ENCODE measurements at places on chromosomes 2 and 18.

GRCh38 chr2:128306081-128306930 is 12.4 kb downstream of the HS6ST1 start:
- DNase-seq: no peak

- DNase-seq: no peak
Observed at GRCh38 chr2:55045780-55046179, 4.5 kb downstream of the RTN4 start.

- no peak for DNase-seq
Observed at GRCh38 chr2:15955232-15955988, 15.1 kb downstream of the MYCN start.

GRCh38 chr2:3279236-3279960 is 98.2 kb downstream of the EIPR1 start:
- DNase-seq: no peak

GRCh38 chr2:67977464-67977863 is 85.3 kb downstream of the C1D start:
- no peak for DNase-seq

GRCh38 chr2:220556658-220557057 is 929.2 kb downstream of the SLC4A3 start:
- no peak for DNase-seq

GRCh38 chr2:215137741-215138340 is 585 bp downstream of the ABCA12 start:
- no peak for DNase-seq

DNA sequence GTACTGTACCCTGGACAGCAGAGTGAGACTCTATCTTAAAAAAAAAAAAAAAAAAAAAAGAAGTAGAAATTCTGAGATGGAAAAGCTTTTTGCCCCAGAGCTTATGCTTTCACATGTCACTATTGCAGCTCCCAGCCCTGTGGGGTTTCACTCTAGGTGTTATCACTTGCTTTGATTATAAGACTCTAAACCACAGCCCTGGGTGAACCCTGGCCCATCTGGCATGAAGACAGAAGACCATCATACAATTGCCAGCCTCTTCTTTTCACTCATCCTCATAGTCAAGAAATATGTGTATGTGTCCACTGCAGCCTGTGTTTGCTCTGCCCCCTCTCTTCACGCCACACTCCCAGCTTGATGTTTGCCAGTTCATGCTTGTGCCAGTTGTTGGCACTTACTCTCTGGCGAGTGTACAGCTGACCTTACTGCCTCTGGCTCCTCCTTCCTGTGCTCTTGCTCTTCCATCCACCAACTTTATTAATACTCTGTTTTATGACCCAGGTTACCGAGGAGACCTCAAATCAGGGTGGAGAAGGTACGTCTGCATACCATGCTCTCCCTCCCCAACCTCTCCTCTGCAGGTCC is 136.7 kb upstream of the NCK2 start:
- DNase-seq: no peak

- DNase-seq: no peak
Observed at GRCh38 chr2:219571311-219572236, at the start of gene OBSL1. TSS of gene OBSL1 (minus strand) at chr2:219571539. CDS start at chr2:219571232, 307 bp downstream.

- DNase-seq: no peak
Observed at GRCh38 chr2:68319398-68320117, at the start of gene CNRIP1. TSS of gene CNRIP1 (minus strand) at chr2:68319949. CDS start at chr2:68319400, 549 bp downstream.

GRCh38 chr2:23953625-23954024 is 13.4 kb downstream of the UBXN2A start:
- DNase-seq: no peak

- DNase-seq: no peak
Observed at GRCh38 chr2:152234277-152234676, 58.7 kb upstream of the STAM2 start.

DNA sequence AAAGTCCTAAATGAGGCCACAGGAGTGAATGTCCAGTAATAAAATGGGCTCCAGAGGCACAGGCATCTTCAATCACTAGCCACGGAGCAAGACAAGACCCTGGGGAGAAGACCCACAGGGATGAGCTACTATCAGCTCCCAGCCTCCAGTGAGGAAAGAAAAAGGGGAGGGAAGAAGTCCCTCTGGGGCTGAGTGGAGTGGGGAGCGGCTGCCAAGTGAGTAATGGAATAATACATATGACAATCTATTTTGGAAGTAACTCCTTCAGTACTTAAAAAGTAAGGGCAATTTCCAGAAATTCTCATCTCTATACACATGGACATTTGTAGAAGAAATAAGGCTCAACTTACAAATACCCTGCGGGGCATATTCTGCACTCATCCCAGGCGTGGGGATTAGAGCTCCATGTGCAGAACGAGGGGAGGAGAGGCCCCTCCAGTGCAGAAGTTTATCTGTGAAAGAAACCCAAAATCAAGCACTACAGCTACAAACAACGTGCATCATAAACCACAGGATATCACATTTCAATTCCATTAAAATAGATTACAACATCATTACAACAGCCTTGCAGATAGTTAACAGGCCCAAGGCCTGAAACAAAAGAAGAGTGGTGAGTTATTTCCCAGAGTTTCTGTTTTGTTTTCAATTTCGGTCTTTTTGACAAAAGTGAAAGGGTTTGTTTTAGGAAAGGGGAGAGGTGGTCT is 84.9 kb downstream of the BCL11A start:
- no peak for DNase-seq

- DNase-seq: no peak
Observed at GRCh38 chr18:74652392-74652988, 54.8 kb downstream of the ZNF407 start.

DNA sequence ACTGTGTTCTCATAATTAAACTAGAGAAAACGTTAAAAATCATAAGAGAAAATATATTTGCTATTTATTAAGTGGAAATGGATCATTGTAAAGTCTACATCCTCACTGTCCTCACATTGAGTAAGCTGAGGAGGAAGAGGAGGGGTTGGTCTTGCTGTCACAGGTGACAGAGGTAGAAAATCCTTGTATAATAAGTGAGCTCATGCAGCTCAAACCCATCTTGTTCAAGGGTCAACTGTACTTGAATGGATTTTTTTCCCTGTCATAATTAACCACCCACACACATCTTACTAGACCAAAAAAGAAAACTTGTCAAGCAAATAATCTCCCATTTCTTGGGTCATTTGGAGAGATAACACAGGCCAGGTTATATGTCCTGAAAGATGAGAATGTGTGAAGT is 231.2 kb downstream of the NEDD4L start:
- DNase-seq: no peak

- no peak for DNase-seq
Observed at GRCh38 chr2:53091183-53091582, 676.4 kb upstream of the CHAC2 start.

GRCh38 chr2:43943809-43944452 is 51.9 kb downstream of the LRPPRC start:
- DNase-seq: no peak

DNA sequence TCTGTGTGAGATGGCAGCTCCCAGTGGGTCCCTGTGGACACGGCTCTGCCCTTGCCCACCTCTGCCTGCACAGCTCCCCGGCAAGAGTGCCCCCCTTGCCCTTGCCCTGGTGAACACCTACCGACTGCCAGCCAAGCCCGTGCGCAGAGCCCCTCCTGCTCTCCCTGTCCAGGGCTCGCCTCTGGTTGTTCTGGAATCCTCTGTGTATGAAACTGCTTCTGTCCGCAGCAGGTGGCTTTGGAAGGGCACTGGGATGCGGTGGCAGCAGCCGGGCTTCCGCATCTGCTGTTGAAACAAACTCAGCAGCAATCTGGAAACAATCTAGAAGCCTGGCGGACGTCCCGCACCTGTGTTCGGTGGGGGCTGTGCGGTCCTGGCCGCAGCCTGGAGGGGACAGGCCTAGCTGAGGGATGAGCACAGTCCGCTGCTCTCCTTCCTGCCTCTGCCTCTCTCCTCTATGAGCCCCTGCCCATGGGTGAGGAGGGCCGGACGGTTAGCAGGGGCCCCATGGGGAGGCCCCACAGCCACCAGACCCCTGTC is 34.0 kb upstream of the KLF11 start:
- DNase-seq: no peak

GRCh38 chr2:168633200-168633599 is 169.2 kb upstream of the NOSTRIN start:
- DNase-seq: no peak

DNA sequence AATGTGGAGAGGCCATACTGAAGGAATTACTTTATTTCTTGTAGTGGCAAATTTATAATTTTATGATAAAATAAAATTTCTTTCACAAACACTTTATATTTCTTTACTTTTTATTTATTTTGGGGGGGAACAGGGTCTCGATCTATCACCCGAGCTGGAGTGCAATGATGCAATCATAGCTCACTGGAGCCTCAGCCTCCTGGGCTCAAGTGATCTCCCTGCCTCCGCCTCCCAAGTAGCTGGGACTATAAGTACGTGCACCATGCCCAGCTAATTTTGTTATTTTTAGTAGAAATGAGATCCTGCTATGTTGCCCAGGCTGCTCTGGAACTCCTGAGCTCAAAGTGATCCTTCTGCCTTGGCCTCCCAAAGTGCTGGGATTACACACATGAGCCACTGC is 59.6 kb downstream of the SOS1 start:
- DNase-seq: no peak
